ENCODE measurements at places on chromosomes 6 and 20.

GRCh38 chr20:25136643-25137559, 55.0 kb upstream of the VSX1 start:
- peak; percentile 87 for DNase-seq

DNA sequence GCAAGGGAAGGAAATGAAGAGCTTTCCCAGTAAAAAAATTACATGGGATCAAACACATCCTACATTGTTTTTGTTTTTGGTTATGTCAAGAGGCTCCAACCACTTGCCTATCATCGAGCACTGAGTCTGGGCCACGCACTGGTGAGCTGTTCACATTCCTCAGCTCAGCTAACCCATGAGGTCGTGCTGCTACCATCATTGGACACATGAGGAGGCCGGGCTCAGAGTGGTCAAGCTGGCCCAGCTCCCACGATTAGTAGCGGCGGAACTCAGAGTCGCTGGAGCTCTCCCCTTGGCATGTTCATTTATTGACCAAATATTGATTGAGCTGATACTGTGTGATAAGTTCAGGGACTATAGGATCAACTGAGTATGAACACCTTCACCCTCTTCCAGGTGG, 164.9 kb downstream of the CDH26 start:
- no peak for DNase-seq

DNA sequence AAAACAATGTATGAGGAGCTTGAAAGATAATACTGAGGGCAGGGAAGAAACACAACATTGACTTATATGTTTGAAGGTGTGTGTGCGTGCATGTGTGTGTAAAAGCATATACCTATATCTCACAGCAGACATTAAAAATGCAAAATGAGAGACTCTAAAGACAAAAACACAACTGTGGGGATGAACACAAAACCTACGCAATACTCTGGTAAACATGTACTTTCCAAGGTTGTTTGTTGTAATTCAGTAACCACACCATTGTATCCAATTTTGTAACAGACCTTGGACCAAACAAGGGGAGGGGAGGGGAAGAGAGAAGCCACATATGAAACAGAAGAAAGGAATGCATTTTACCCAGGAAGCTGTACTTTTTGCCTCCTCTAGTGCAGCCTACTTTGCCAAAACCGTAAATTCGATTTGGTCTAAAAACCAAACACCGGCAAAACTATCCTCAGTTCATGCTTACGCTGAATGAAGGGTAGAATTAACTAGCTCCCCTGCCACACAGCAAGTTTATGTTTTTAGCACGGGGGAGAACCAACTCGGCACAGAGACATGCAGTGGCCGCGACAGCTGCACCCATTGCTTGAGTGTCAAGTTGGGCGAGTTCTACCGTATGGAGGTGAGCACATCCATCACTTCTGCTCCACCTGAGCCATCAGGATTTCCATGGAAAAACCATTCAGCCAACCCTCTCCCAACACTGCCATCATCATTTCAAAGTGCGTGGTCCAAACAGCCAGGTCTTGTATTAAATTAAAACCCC, 50.0 kb downstream of the CNKSR3 start:
- peak; percentile 78 for DNase-seq

- DNase-seq: peak; percentile 42
These were observed 25.4 kb upstream of the HLA-E start for GRCh38 chr6:30463651-30464618.

GRCh38 chr6:10031617-10032016, 383.3 kb downstream of the TFAP2A start:
- no peak for DNase-seq

GRCh38 chr6:87633851-87634250, 43.9 kb downstream of the ORC3 start:
- no peak for DNase-seq

DNA sequence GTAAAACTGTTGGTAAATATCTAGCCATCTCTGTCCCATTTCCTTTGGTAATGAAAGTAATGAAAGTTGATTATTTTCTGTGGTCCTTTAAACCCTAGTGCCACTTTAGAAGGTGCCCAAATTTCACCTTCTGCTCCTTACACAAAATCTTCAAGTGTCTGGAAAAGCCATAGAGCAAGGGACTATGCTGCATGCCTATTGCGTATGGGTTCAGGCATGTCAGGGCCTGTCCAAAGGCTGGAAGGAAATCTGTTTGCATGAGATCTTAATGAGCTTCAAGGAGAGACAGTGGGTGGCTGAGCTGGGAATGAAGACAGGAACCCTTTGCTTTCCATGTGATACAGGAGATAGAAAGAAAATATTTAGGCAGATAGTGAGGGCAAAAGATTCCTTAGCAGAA, 66.6 kb upstream of the CCN6 start:
- DNase-seq: no peak

- no peak for DNase-seq
These were observed 88.9 kb downstream of the FHL5 start for GRCh38 chr6:96651816-96652215.

DNA sequence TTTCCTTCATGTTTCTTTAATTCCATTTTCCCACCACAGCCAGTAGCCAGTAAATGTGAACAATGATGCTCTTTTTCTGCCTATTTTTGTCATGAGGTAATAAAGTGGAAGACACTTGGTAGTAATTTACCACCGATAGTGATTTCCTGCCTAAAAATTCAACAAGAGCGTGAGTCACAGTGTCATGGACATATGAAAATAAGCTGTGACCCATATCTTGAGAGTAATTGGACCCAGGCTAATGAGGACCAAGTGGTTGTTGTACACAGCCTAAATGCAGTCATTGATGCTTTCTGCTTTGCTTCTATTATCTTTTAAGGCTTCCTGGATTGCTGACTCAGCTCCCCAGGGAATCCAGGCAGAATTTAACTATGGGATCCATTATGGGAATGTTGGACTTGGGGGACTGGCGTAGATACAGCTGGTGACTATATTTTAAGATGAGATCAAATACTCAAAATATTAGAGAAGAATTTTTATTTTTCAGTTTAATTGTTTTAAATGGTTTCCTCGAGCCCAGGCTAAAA, 265.9 kb upstream of the FERMT1 start:
- DNase-seq: peak; percentile 28

- DNase-seq: no peak
These were observed 46.7 kb downstream of the RALGAPA2 start for GRCh38 chr20:20665606-20666332.

DNA sequence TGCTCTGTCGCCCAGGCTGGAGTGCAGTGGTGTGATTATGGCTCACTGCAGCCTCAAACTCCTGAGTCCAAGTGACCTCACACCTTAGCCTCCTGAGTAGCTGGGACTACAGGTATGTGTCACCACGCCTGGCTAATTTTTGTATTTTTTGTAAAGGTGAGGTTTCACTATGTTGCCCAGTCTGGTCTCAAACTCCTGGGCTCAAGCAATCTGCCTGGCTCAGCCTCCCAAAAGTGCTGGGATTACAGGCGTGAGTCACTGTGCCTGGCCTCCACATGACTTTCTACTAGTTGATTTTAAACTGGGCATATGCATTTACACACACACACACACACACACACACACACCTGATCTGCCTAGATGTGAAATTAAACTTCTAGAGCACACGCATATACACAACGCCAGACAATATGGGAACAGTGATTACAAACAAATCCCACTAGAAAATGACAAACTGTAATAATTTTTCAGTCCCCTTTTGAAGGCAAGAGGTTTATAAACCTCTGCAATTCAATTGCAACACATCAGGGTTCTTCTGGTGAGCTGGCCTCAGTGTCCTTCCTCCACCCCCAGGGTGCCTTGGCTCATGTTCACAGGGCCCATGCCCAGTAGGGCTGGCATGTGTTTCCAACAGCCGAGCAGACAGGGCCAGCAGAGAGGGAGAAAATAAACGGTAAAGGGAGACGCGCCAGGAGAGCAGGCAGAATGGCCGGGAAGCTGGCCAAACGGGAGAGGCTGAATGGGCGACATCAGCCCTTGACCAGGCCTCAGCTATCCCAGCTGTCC, 31.2 kb downstream of the PARD6B start:
- DNase-seq: peak; percentile 62

DNA sequence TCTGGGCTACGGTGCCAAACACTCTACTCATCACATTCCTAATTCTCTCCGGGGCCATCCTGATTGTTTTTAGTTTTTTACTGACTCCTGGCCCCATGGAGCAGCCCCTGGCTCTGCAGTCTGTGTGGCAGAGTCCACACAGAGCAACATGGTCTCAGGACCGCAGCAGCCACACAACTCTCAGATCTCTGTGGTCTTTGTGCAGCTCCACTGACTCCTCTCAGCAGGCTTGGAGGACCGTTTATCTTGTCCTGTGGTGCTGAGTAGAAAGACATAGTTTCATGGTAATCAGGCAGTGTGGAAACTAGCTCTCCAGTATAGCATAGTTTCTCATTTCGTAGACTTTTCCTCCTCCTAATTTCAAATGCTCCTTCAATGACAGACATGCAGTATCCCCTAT, 168.4 kb downstream of the EDN1 start:
- no peak for DNase-seq

- DNase-seq: no peak
These were observed 44.0 kb downstream of the GABRR2 start for GRCh38 chr6:89270951-89271721.

DNA sequence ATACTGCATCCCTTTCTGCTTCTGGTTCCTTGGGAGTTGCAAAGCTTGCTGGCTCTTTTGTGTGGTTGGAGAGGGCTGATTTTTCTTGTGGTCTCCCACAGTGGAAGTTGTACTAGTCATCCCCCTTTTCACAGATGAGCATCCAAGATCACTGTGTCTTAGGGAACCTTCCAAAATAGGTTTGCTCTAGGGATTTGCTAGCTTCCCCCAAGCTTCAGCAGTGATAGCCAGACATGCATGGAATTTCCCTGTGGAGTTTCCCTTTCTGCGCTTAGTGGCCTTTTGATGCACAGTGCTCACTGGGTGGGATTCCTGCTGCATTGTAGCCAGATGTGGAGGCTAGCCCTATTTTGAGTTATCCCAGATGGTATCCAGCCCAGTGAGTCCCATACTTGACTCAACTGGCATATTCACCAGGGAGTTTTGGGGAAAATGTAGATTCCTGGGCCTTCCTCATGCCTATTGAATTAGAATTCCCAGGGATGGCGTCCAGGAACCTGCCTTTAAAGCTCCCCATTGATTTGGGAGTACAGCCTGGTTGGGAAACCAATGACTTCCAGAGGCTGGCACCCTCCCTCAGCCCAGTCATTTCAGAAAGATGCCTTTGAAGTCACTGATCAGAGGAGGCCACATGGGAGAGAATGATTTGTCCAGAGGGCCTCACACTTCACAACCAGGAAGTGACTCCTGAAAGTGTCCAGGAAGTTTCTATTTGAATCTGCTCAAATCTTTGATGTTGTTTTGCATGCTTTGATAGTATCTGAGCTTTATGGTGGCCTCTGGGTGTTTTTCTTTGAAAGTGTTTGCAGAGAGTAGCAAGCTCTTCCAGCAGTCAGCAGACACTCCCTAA, 25.9 kb downstream of the PPARD start:
- peak; percentile 85 for DNase-seq

- no peak for DNase-seq
These were observed 150.7 kb downstream of the RIMS1 start for GRCh38 chr6:72037006-72037405.

- DNase-seq: peak; percentile 2
These were observed 131.8 kb upstream of the PROKR2 start for GRCh38 chr20:5448449-5449118.

GRCh38 chr20:46178891-46179290, 60.8 kb downstream of the CD40 start:
- DNase-seq: no peak

DNA sequence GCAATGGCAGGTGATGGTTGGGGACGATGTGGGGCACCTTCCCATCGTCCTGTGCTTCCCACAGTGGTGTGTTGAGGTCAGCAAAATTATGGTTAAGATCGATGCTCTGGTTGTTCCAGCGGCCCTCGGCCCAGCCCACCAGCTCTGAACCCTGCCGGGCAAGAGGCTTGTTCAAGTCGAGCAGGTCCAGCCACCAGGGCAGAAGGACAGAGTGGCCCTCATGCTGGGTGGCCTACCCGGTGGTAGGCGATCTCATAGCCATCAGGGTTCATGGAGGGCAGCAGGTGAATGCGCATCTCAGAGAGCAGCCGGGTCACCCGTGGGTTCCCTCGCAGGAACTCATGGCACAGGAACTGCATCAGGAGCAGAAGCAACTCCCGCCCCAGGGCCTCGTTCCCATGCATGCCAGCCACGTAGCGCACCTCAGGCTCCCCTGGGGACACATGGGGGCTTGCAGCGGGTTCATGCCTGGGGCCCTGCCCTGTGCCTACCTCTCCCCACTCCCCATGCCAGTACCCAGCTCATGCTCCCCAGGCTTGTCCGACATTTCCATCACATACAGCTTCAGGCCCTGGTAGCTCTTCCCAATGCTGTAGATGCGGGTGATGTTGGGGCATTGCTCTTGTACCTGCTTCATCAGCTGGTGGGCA, 4.3 kb downstream of the CPXM1 start:
- DNase-seq: no peak

DNA sequence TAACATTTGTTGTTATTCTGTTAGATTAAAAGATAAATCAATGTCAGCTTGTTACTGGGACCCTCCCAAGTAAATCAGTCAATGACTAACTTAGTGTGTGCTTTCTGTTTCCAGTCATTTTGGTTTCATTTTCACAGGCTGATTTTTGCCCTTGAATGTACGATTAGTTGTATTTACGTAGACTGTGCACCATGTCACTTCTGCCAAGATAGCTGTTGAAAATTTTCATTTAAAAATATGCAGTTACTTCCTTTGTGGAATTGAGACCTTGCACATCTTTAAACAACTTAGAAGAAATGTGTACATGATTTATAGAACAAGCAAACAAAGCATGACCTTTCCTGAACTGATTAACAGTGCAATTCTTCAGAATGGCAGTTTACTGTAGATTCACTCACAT, 944.8 kb upstream of the CITED2 start:
- peak; percentile 54 for DNase-seq

- DNase-seq: no peak
These were observed 224.2 kb downstream of the ARHGAP18 start for GRCh38 chr6:129485746-129486145.

DNA sequence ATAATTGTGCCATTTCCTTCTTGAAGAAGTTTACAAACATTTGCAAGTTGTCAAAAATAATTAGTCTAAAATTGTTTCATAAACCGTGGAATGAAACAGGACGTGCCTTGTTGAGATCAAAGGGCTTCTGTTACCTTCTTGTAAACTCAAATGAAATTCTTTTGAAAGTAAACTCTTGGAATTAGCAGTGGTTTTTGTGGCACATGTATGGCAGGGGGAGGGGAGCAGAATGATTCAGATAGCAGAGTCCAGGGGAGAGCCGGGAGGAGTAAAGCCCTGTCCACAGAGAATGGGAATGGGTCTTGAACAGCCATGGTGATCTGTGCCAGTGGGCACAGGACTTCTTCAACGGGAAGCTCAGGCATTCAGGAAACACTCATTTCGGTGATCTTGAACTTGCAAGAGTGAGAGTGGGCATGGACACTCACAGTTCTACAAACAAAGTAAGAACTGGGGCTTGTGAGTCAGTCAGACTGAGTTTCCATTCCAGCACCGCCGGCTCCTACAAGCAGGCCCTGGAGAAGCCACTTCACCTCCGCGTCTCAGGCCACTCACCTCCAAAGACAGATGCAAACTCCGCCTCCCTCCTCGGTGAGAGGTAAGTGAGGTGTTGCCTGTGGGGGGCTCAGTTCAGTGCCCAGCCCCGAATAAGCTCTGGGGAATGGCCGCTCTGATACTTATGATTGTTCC, 143.1 kb downstream of the CDH26 start:
- DNase-seq: no peak

- DNase-seq: peak; percentile 41
These were observed 27.8 kb downstream of the TNFAIP3 start for GRCh38 chr6:137894779-137895385.

- DNase-seq: peak; percentile 98
These were observed 213.0 kb upstream of the CITED2 start for GRCh38 chr6:139587469-139587868.

GRCh38 chr6:136532030-136532429, 18.2 kb downstream of the MAP7 start:
- DNase-seq: no peak

- DNase-seq: no peak
These were observed 3.0 kb downstream of the WFDC5 start for GRCh38 chr20:45111799-45112471.

Data from astrocyte (in vitro differentiated cells and primary cell).